ELR (cell line): ENCODE measurements at places on chromosomes 1 and 21.
A peak's percentile ranks its signal among the peaks of the same experiment; 100 is the strongest.

GRCh38 chr1:148010527-148010926 lies 82.3 kb downstream of the GPR89B start:
- DNase-seq, result no peak

DNA sequence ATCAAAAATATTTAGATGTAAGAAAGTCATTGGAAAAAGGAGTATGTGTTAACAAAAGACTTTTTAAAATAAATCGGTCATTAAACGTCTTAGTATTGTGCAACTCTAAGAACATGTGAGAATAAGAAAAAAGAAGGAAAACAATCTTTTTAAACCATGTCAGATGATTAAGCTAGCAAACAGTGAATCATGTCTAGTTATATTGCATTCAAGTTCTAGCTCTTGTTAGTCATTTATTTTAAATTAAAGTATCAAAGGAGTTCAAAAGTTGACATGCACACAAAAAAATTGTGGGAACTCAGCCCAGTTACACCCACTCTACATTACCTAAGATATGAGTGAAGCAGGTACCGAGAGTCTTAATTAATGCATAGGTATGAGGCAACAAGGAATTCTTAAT lies 9.8 kb downstream of the FRRS1 start:
- DNase-seq, result peak; percentile 64

GRCh38 chr21:35559829-35560225 lies 500.5 kb downstream of the SETD4 start:
- peak; percentile 30 for DNase-seq

DNA sequence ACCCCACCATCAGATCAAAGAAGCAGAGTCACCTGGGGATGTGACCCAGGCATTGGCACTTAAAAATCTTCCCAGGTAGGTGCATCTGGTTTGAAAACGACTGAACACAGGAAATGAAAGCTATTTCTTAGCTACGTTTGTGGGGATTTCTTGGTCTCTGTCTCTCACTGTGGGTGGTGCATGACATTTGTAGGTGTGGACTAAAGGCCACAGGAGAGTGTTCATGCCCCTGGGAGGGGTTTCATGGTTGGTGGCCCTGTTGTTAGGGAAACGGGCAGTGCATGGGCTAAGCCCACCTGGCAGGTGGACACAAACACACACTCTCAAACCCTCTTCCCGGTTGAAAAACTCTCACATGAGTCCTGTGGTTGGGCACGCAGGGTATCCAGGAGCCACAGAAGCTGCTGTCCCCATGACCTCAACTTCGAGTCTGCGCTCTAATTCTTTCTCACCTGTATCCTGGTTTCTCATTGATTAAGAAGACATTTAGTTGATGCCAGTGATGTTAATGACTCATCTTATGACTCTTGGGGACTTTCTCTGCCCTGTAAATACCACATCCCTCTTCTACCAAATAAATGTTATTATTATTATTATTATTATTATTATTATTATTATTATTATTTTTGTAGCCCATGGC lies 119.4 kb downstream of the MRPS6 start:
- no peak for DNase-seq

DNA sequence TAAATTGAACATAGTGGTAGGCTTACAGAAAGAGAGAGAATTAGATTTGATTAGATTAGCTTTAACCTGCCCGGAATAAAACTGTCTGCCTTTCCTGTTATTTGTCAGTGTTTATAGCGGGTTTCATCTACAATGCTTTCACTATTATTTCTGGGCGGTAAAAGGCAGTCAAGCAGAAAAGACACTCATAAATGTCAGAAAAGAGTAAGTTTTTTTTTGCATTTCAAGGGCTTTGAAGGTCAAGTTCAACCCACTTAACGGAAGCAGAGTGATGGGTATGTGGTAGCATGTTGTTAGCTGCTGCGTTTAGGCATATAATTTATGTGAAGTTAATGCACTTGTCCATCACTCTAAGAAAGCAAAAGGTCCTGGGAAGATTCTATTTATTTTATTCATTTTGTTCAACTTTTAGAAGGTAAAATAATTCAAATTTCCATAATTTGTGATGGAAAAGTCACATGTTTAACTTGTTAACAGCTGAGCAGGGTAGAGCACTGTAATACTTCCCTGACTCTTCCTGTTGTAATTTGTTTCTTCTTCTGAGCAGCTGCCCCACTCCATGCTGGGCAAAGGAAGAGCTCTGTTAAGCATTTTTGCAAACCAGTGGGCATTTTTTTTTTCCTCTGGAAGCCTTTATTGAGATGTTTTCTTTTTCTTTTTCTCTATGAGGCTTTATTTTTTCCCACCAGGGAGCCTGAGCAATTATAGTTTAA lies 220.1 kb downstream of the ST6GALNAC3 start:
- DNase-seq, result no peak

DNA sequence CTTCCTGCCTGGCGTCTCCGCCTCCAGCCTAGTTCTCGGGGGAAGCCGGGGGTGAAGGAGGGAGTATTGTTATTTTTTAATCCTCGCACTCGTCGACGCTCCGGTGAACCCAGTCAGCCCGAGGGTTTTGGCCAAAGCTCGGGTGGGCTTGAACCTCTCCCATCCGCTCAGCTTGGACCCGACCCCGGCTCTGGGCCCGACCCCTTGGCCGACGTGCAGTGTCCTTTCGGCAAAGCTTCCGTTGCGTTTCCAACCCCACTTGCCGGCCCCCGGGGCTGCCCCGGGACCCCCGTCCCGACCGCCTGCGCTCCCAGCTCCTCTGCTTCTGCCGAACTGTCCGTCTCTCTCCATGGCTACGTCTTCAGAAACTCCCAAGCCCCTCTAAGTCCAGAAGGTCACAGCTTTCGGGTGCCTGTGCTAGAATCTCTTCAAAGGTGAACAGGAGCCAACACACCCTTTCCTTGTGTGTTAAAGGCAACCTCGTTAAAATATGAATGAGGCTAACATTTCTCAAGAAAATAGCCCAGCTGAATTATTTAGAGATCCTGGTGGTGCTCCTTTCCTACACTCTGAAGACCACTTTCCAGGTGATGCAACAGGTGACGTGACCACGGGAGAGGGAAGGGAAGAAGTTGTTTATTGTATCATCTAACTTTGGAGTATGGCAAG lies 647 bp downstream of the DESI2 start:
- peak; percentile 44 for DNase-seq

DNA sequence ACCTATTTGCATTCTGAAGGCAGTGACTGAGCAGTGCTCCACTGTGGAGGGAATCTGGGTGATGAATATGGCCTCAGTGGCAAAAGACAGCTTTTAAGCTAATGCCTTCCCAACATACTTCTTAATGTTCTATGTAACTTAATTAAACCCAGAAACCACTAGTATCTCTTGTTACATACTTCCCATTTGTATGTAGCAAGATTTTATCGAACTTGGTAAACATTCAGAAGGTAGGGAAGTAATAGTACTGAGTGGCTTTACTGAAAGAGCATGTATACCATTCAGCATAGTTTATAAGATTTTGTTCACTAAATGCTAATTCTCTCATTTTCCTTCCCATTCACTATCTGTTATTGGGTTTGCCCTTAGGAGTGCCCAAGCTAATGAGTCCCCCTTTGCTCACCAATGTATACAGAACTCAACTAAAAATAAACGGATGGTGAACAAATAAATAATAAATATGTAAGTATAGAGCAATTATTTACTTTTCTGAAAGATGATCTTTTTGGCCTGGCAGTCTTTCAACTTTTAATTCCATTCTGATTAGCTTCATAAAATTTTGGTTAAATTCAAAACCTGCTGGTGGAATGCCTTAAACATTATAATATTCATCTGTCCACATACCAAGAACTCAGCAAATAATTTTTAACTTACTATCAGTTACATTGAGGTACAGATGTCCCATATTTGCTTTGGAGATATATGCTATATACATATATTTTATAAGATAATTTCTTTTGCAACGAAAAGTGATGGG lies 204.4 kb downstream of the APP start:
- DNase-seq, result no peak

DNA sequence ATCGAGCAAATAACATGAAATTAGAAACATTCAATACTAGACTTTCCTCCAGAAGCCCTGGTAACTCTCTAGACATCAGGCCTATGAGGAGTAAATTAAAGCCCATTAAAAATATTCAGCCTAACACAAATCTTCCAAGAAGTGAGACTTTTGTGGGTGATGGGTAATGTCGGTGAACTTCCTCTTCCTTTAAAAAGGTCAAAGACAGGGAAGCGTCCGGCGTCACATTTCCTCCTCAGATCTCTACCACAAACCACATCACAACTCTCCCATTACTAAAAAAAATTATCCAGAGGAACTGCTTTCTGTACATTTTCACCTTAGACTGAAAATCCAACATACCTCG lies 1.4 kb downstream of the EIF4G3 start:
- peak; percentile 68 for DNase-seq

GRCh38 chr1:203296460-203297073 lies 8.8 kb upstream of the BTG2 start:
- DNase-seq, result no peak

- DNase-seq, result peak; percentile 87
These were observed 8.9 kb downstream of the BSND start for GRCh38 chr1:55007625-55008024.

DNA sequence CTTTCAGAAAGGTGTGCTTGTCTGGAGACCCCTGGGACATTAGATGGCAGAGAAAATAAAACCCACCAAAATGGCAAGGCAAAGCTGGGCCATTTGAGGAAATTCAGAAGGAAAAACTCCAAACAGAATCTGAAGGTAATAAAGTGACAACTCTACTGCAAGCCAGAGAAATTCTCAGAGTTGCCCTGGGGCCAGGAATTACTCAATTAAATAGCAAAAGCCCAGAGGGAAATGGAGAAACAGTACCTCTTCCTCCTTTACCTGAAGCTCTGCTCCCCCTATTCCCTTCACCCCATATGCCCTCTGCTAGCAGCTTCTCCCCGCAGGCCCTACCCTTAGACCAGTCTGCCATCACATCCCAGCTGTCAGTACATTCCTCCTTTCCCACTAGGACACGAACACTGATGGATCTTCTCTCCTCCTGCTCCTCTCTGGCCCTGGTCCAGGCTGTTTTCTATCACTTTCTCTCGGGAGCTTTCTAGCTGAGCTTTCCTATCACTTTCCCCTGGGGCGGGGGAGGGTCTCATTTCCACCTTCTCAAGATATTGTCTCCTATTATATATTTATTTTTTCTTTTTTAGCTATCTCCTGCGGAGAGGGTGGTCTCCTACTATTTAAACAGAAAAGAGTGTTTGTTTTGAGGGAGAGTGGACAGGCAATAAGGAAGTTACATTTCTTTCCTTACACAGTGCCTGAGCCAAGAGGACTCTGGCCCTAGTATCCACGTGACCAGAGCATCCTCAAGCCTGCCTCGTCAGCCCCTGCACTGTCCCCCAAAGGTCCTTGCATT lies 47.7 kb upstream of the RBM15 start:
- DNase-seq, result peak; percentile 22

- no peak for DNase-seq
These were observed at the start of gene SPRR4 for GRCh38 chr1:152970495-152970894. Gene SPRR4, plus strand, starts transcription at chr1:152970648. Its CDS starts 1,243 bp downstream, at chr1:152971891.

GRCh38 chr1:239337799-239338430 lies 48.5 kb upstream of the CHRM3 start:
- DNase-seq, result no peak

- DNase-seq, result peak; percentile 10
These were observed 14.9 kb downstream of the STX12 start for GRCh38 chr1:27787895-27788294.

DNA sequence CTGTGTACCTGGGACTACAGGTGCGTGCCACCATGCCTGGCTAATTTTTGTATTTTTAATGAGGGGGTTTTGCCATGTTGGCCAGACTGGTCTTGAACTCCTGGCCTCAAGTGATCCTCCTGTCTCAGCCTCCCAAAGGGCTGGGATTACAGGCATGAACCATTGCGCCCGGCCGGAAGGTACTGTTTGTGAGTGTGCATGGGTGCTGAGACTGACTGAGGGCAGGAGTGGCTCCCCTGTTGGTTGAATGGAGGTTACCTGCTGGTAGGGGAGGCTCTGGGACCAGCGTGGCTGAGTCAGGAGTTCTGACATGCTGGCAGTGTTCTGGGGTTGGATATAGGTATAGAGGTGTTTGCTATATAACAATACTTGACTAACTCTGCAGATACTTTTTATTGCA lies 10.4 kb downstream of the PRMT2 start:
- no peak for DNase-seq

- no peak for DNase-seq
These were observed 49.6 kb downstream of the AK4 start for GRCh38 chr1:65197636-65198035.

DNA sequence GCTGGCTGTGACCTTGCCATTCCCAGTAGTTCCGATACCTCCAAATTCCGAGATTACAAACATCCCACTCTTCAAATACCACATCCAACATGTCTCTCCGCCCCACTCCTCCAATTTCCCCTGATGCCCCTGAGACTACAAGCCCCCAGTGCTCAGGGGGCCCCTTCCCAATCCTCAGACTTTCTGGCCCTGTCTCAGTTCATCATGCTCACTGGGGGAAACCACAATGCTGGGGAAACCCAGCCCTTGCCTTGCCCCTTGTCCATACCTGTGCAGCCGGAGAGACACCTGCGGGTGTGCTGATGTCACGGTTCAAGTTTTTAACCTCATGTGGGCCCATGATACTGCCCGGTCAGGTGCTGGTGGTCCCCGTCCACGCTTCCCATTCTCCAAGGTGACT lies 226.6 kb downstream of the CAMTA1 start:
- no peak for DNase-seq

GRCh38 chr1:41870076-41870562 lies 48.6 kb downstream of the HIVEP3 start:
- peak; percentile 94 for DNase-seq

DNA sequence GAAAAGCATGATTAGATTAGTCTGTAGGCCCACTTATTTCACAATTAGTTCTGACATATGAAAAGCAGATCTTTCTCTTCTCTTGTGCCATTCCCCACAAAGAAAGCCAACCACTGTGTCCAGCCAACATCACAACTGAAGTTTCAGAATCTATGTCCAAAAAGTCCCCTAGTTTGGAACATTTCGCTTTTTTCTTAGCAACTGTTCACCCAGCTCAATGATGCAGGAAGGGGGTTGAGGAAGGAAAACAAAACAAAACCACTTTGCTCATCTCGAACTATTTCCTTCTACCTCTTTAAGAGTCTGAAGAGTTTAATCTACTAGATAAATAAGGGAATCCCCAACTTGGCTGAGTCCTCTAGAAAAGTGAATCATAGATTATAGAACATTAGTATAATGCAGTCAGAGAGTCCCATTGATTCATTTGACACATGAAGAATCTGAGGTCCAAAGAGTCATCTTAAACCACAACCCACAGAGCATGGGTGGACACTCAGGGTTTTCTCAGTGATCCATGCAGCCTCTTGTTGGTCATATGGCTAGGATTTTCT lies 159.3 kb upstream of the SGIP1 start:
- peak; percentile 96 for DNase-seq

GRCh38 chr1:183871142-183871541 lies 66.2 kb downstream of the RGL1 start:
- peak; percentile 72 for DNase-seq

GRCh38 chr1:176149939-176150807 lies 56.9 kb downstream of the COP1 start:
- no peak for DNase-seq

DNA sequence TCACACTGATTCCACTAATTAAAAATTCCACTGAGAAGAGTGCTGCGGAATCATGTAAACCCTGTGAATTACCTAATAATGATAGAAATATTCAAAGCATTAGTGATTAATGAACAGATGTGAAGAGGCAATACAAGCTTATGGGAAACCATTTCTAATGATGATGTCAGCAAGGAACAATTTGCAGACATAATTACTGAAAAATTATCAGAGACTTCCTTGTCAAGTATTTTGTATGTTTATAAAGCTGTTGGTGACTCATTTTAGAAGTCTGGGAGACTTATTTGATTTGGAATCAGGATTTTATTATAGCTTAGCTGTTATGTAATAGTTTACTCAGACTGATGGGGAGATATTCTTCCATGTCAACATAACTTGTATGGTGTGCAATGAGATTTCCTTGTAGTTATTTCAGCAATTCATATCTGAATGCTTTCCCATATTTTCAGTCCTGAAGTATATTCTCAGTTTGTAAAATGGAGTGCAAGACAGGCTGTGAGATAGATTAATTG lies 135.5 kb downstream of the TGFB2 start:
- DNase-seq, result peak; percentile 94
